Fibroblast of skin of left quadriceps (primary cell): ENCODE measurements at places on chromosomes 3 and 15.
A peak's percentile ranks its signal among the peaks of the same experiment; 100 is the strongest.

GRCh38 chr3:112966633-112967032, 8.3 kb downstream of the CD200R1 start:
- DNase-seq: no peak

GRCh38 chr15:38378161-38378560, 75.8 kb upstream of the FAM98B start:
- DNase-seq: no peak

DNA sequence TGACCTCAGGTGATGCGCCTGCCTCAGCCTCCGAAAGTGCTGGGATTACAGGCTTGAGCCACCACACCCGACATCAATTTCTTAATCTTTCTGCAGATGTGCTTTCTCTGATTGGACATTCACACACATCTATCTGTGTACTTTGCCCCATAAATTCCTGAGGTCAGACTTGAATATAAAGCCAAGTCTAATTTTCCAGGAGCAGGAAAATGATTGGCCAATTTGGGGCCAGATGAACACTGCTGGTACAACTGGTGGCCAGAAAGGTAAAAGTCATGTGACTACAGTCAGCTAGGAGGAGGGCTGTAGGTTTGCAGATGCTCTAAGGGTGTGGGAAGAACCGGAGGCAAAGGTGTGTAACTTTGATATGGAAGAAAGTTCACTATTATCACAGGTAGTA, 3.2 kb upstream of the RAD51 start:
- DNase-seq: no peak

DNA sequence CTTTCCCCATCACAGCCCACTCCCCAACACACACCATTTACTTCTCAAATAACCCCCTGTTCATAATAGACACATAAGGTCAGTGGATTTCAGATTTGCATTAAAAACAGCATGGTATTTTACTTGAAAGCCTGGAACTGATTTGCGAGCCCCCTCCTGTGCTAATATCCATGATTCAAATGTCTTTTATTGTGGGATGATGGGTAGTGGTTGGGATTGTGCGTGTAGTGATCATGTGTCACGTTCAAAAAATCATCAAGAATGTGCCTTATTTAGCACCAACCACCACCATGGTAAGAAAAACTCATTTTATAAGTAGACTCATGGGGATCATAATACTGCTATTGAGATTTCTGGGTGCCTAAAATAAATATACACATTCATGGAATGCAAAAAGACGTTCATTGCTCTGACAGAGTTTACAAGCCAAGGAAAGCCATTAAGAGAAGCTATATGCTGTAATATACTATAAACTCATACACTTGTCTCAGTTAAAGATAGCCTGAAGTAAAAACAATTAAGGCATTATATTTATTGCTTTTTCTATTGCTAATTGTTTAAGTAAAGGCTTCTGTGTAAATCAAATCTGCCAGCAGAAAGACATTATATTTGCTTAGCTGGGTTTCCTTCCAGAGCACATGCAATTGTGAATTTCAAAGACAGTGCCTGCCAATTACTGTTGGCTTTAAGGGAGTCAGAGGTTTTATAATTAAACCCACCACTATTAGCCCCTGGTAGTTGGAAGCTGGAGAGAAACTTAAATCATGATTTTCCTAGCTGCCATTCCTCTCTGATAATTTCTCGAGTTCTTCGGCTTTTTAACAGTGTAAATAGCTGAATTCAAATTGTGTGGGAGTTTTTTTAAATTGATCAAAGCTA, 4.0 kb downstream of the TRAT1 start:
- DNase-seq: no peak

DNA sequence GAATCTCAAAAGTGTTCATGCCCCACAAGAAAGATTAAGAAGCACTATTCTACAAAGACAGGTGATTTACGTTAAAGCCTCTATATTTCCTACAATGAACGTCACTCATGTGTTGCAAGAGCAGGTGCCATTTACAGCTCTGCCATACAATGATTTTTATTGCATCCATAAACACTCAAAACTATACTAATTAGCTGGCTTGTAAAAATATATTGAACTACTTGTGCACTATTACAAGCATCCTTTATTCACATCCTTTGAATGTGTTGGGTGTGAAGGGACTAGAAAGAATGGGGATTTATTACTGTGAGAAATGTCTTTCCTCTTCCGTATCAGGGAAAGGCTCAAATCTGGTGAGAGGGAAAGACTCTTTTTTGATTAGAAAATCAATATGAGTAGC, 50.7 kb upstream of the C3orf49 start:
- DNase-seq: no peak

GRCh38 chr15:78767331-78767951, 43.8 kb downstream of the ADAMTS7 start:
- no peak for DNase-seq

DNA sequence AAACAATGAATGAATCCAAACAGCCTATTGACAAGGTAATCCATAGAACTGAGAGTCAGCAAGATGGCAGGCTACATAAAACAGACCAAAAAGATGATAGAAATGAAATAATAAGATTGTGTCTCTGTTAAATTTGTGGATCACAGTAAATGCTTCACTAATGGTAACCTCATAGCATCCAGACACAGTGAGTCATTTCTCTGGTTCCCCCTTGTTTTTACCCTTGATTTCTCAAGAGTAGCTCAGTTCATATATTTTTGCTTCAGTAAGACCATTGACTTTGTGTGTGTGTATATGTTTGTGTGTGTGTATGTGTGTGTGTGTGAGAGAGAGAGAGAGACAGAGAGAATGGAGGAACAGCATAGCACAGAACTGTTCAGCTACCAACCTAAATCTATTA, 546.9 kb downstream of the RBMS3 start:
- peak; percentile 15 for DNase-seq

- DNase-seq: no peak
Measured at GRCh38 chr3:67699882-67700281, 45.5 kb upstream of the SUCLG2 start.

DNA sequence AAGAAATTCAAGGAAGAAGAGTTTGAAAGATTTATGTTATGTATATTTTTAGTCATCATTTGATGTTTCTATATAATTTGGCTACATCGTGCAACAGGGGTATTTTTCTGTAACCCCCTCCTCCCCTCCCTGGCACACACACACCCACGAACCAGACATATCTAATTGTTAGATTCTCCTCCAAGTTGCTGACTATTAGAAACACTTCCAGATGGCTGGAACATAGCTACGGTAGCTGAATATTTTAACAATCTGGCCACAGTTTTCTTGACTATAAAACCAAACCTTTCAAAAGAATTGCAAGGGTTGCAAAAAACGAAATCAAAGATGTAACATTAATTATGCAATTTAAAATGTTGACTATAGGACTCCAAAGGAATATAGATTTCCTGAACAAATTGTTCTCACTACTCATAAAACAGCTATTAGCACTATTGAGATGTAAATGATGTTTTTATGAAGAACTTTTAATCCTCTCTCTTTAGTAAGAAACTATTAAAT, 154.4 kb downstream of the CHL1 start:
- DNase-seq: no peak

- DNase-seq: peak; percentile 40
Measured at GRCh38 chr3:62622553-62623174, 249.3 kb upstream of the FEZF2 start.

GRCh38 chr15:99412082-99412481, 153.7 kb upstream of the MEF2A start:
- DNase-seq: no peak

DNA sequence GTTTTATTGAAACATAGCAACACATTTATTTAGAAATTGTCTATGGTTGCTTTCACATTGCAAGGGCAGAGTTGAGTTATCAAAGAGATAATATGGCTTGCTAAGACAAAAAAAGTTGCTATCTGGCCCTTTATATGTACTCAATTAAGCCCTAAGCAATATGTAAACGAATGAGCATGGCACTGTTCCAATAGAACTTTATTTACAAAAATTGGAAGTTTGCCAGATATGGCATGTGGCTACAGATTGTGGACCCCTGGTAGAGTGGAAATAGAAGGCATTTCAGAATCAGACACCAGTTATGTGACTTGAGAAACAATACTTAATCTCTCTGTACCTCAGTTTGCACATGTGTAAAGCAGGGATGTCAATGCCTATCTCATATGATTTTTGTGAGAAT, 515.6 kb upstream of the SGO1 start:
- no peak for DNase-seq

DNA sequence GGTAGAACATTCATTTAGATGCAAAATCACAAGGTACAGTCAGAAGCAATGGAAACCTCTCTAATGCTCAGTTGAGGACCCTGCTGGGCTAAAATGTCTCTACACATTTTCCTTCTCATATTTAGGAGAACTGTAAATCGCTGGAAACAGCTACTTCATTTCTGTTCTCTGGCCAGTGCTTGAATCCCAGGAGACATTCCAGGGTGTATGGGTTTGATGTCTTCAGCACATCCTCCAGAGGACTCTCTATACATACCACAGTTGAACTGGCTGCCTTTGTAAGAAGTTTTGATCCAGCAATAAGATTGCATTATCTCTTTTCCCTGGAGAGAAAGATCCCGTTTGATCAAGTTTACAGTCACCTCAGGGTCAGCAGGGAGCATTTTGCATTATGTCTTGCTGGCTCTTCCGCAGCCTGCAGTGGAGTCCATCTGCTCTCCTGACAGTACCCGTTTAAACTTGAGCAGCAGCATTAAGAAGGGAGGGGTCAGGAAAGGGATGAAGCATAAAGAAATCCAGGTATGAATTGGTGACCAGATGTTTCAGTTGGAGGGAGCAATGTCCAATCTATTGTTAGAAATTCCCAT, 676.0 kb downstream of the EPHA3 start:
- no peak for DNase-seq

DNA sequence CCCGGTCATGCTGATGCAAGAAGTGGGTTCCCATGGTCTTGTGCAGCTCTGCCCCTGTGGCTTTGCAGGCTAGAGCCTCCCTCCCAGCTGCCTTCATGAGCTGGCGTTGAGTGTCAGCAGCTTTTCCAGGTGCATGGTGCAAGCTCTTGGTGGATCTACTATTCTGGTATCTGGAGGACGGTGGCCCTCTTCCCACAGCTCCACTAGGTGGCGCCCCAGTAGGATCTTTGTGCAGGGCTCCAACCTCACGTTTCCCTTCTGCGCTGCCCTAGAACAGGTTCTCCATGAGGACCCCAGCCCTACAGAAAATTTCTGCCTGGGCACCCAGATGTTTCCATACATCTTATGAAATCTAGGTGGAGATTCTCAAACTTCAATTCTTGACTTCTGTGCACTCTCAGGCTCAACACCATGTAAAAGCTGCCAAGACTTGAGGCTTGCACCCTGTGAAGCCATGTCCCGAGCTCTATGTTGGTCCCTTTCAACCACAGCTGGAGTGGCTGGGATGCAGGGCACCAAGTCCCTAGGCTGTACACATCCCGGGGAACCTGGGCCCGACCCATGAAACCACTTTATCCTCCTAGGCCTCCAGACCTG, 238.4 kb upstream of the MDFIC2 start:
- no peak for DNase-seq
